ENCODE measurements at places on chromosomes 7 and 10.

DNA sequence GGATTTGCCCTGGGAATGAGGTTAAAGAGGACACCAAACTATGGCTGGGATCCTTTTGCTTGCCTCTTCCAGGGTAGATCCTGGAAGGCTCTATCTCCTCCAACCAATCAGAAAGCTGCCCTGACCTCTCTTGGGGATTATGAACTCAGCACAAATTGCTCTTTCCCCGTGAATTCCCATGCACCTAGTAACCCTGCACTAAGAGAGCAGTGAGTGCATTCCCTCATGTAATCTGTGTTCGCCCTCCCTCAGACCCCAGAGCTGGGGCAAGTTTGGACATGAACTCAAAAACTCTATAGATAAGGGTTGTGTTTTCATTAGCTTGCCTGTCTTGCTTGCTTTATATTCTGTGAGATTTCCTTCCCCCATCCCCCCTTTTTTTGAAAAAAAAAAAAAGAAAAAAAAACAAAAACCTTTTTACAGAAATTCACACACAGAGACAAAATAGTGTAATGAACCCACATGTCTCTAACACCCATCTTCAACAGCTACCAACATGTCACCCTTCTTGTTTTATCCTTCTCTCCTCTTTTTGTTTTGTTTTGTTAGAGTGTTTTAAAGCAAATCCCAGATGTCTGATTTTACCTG, 225.5 kb upstream of the TCF7L2 start:
- H3K36me3 ChIP-seq = peaks cover 5% of the 10 kb centered on the region
- DNase-seq = no peak
- H3K27ac ChIP-seq = no peak overlapping the region
- H3K4me3 ChIP-seq = no peak overlapping the region
- peaks cover 7% of the 10 kb centered on the region for H3K4me1 ChIP-seq
- H3K27me3 ChIP-seq = no peaks in the 10 kb centered on the region

DNA sequence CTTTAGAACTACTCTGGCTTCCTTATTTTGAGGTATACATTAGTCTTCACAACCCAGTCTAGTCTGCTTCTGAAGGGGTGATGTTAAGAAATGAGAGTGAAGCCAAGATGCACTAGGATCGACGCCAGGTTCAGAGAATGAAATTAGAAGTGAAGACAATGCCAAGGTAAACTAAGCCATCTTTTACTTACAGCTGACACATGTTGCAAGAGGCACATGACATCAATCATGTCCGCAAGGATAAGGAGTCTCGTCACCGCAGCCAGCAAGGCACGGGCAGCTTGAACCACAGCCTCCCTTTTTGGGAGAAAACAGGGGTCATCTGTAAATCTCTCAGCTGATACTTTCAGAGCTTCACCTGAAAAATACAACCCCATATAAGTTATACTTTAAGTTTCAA, 156.7 kb downstream of the CTNNA3 start:
- no peak overlapping the region for H3K4me3 ChIP-seq
- no peaks in the 10 kb centered on the region for H3K4me1 ChIP-seq
- no peaks in the 10 kb centered on the region for H3K36me3 ChIP-seq
- H3K27ac ChIP-seq = no peak overlapping the region

- H3K27me3 ChIP-seq = no peaks in the 10 kb centered on the region
- DNase-seq = no peak
- no peaks in the 10 kb centered on the region for H3K36me3 ChIP-seq
- no peak overlapping the region for H3K4me3 ChIP-seq
- H3K27ac ChIP-seq = no peak overlapping the region
Measured at GRCh38 chr7:146655928-146656797, 539.6 kb downstream of the CNTNAP2 start.

- H3K27ac ChIP-seq = no peak overlapping the region
- no peak for DNase-seq
- H3K4me3 ChIP-seq = no peak overlapping the region
- H3K36me3 ChIP-seq = peaks cover 6% of the 10 kb centered on the region
Measured at GRCh38 chr10:44922021-44922420, 10.9 kb downstream of the TMEM72 start.

DNA sequence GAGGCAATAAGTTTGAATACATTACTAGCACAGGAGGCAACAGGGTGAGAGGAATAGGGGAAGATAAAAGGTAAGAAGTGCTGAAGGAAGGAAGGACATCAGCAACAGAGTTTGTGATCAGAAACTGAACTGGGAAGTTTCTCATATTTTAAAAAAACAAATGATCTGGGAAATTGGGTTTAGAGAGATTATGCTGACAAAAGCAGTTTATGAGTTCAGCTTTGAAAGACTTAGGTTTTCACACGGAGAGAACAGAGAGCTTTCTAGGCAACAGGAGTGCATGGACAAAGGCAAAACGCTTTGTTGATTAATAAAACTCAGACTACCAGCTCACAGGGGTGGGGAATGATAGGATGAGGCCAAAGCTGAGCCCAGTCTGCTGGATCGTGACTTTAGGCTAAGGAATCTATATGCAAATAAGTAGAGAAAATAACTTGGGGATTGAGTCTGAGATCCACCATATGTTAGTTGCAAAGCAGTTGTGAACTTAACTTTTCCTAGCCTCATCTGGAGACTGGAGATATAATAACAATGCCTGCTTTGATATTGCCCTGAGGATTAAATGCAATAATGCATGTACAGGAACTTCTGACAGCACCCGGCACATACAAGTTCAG, 4.2 kb downstream of the OSBPL3 start:
- peak overlapping the region; percentile 83 for H3K4me3 ChIP-seq
- H3K27me3 ChIP-seq = no peaks in the 10 kb centered on the region
- DNase-seq = peak; percentile 51
- H3K36me3 ChIP-seq = peaks cover 33% of the 10 kb centered on the region

GRCh38 chr10:4066581-4067390, 281.8 kb upstream of the KLF6 start:
- peak overlapping the region; percentile 14 for H3K27ac ChIP-seq
- peaks cover 20% of the 10 kb centered on the region for H3K4me1 ChIP-seq
- no peaks in the 10 kb centered on the region for H3K36me3 ChIP-seq
- H3K4me3 ChIP-seq = no peak overlapping the region

DNA sequence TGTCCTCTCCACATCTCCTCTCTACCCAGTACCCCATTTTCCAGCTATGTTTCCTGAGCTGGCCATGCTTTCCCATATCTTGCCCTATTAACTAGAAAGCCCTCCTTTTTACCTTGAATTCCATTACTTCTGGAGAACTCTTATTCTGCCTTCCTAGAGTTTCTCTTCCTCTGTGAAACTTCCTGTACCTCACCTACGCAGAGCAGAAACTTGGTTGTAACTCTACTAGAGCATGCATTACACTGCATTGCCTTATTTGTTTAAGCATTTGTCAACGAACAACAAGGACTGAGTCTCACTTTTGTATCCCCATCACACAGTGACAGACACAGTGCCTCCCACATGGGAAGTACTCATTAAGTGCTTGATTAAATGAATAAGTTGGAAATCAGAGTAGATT, 36.4 kb downstream of the VCL start:
- H3K27ac ChIP-seq = peak overlapping the region; percentile 74
- peaks cover 39% of the 10 kb centered on the region for H3K36me3 ChIP-seq
- H3K27me3 ChIP-seq = peaks cover 3% of the 10 kb centered on the region

- H3K36me3 ChIP-seq = peaks cover 24% of the 10 kb centered on the region
- peaks cover 41% of the 10 kb centered on the region for H3K4me1 ChIP-seq
- H3K27ac ChIP-seq = no peak overlapping the region
- DNase-seq = no peak
Measured at GRCh38 chr10:126930883-126931503, 25.8 kb downstream of the DOCK1 start.

DNA sequence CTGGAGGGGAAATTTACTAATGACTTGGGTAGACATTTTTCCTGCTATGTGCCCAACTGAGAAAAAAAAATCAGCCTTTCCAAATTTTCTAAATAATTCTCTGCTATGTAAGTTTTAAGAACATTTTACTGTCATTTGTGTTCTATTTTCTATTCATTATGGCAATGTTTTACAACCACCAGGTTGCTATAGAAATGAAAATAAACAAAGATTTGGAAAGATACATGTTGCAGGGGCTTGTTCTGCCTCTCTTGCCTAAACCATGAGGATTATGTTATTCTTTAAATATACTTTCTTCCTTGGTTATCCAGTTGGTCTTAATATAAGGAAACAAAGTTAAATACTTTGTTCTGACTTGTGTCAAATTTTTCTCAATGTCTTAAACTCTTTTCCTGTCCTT, 257.2 kb downstream of the TWIST1 start:
- no peaks in the 10 kb centered on the region for H3K27me3 ChIP-seq
- H3K36me3 ChIP-seq = no peaks in the 10 kb centered on the region
- peaks cover 28% of the 10 kb centered on the region for H3K4me1 ChIP-seq

GRCh38 chr7:68857571-68857970, 740.7 kb upstream of the AUTS2 start:
- no peak overlapping the region for H3K27ac ChIP-seq
- H3K27me3 ChIP-seq = peaks cover 2% of the 10 kb centered on the region
- DNase-seq = no peak
- H3K4me3 ChIP-seq = no peak overlapping the region
- no peaks in the 10 kb centered on the region for H3K4me1 ChIP-seq
- H3K36me3 ChIP-seq = no peaks in the 10 kb centered on the region

DNA sequence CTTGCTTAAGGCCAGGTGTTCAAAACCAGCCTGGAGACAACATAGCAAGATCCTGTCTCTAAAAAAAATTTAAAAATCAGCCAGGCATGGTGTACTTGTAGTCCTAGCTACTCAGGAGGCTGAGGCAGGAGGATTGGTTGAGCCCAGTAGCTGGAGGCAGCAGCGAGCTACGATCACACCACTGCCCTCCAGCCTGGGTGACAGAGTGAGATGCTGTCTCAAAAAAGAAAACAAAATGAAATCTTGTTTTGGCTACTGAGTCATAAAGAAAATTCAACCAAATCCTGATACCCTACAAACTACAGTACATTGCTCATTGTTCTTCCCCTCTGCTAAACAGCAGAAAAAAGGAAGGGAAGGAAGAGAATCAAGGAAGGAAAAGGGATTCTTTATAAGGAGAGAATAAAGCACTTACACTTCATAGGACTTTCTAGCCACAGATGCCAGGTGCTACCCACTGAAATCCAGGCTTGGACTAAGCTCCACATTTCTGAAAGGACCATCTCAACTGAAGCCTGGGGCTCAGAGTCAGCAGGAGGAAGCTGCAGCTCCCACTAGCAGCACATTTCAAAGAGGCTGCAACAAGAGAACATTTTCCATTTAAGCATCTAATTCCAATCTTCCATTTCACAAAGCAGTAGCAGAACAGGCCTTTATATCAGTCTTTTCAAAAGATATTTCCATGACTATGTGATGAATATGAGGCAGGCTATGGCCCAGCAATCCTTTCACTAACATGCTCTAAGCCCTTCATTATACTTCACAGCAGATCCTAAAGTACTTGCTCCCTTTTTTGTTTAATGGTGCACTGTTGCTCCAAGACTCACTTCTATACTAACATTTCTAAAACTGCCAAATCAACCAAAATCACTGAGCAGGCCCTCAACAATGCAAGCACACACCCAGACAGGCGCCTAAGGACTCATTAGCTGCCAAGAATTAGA, 13.5 kb downstream of the TNPO3 start:
- H3K36me3 ChIP-seq = peaks cover 19% of the 10 kb centered on the region
- H3K27ac ChIP-seq = peak overlapping the region; percentile 0
- no peak overlapping the region for H3K4me3 ChIP-seq
- H3K4me1 ChIP-seq = peaks cover 17% of the 10 kb centered on the region

DNA sequence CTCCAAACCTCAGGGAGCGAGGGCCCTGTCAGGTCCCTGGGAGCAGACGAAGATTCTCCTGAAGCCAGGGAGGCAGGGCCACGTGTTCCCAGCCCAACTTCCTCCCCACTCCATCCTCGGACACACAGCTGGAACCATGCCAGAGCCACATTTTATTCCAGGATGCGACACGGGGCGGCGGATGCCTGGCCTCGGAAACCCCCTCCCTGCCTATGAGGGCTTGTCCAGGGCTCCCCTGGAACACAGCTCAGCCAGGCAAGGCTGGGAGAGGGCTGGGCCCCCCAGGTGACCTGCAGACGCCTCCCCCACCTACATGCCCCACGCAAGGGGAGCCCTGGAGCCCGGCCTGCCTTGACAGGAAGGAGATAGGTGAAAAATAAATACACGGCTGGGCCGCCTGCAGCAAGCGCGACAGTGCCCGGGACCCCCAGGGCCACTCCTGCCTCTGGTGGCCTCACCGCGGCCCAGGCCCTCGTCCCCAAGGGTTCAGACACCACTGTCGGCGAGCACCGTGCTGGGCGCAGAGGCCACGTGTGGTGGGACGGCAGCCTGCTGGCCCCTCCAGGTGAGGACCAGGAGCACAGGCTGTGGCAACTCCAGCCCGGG, 21.5 kb downstream of the GET4 start:
- no peaks in the 10 kb centered on the region for H3K4me1 ChIP-seq
- H3K27ac ChIP-seq = no peak overlapping the region

DNA sequence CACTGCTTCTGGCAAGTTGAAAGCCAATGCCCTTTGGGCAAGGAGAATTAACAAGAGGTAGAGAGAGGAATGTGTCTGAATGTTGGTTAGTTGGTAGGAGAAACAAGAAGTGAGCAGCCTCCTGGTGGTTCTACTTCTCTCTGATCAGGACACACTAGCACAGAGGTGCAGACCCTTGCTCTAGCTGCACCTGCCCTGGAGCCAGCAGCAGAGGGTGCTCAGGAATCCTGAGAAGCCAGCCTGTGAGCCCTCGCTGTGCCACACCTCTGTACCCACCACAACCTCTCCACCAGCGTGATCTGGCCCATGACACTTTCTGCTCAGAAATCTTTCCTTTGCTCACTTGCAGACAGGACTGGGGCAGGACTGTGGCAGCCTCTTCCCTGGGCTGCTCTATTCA, 364.7 kb downstream of the RPS24 start:
- H3K27ac ChIP-seq = no peak overlapping the region
- H3K4me1 ChIP-seq = no peaks in the 10 kb centered on the region
- no peak overlapping the region for H3K4me3 ChIP-seq
- H3K27me3 ChIP-seq = peaks cover 30% of the 10 kb centered on the region
- no peak for DNase-seq
- no peaks in the 10 kb centered on the region for H3K36me3 ChIP-seq

GRCh38 chr10:120077707-120078492, 185.4 kb downstream of the SEC23IP start:
- no peak overlapping the region for H3K27ac ChIP-seq
- no peaks in the 10 kb centered on the region for H3K36me3 ChIP-seq
- no peaks in the 10 kb centered on the region for H3K4me1 ChIP-seq
- H3K4me3 ChIP-seq = no peak overlapping the region
- DNase-seq = no peak
- peaks cover 10% of the 10 kb centered on the region for H3K27me3 ChIP-seq

- no peaks in the 10 kb centered on the region for H3K36me3 ChIP-seq
- H3K27ac ChIP-seq = no peak overlapping the region
- H3K4me3 ChIP-seq = no peak overlapping the region
- H3K4me1 ChIP-seq = peaks cover 20% of the 10 kb centered on the region
- no peaks in the 10 kb centered on the region for H3K27me3 ChIP-seq
Measured at GRCh38 chr10:72524489-72524888, 101.4 kb downstream of the MICU1 start.

- no peaks in the 10 kb centered on the region for H3K36me3 ChIP-seq
- H3K4me3 ChIP-seq = no peak overlapping the region
- no peak overlapping the region for H3K27ac ChIP-seq
- peaks cover 9% of the 10 kb centered on the region for H3K27me3 ChIP-seq
- no peak for DNase-seq
Measured at GRCh38 chr10:25036381-25036780, 20.0 kb downstream of the THNSL1 start.
